Suppressor macrophage treated with lipopolysaccharide for 1 hour (primary cell): ENCODE measurements at places on chromosomes 2 and 18.

DNA sequence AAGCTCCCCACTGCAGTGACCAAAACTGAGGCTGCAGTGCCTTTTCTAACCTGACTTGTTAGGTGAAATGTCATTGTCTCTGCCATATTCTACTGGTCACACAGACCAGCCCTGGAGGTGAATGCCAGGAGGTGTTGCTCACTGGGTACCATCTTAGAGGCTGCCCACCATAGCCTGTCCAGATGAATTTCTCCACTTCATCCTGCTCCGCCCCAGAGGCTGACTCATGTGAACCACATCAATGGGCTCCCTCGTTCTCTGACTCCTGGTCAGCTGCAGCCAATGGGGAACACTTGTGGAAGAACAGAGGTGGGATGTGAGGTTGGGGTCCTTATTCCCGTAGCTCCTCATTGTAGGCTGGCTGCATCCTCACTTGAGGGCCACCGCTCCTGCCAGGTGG is 3.4 kb upstream of the NARS1 start:
- no peak for DNase-seq

DNA sequence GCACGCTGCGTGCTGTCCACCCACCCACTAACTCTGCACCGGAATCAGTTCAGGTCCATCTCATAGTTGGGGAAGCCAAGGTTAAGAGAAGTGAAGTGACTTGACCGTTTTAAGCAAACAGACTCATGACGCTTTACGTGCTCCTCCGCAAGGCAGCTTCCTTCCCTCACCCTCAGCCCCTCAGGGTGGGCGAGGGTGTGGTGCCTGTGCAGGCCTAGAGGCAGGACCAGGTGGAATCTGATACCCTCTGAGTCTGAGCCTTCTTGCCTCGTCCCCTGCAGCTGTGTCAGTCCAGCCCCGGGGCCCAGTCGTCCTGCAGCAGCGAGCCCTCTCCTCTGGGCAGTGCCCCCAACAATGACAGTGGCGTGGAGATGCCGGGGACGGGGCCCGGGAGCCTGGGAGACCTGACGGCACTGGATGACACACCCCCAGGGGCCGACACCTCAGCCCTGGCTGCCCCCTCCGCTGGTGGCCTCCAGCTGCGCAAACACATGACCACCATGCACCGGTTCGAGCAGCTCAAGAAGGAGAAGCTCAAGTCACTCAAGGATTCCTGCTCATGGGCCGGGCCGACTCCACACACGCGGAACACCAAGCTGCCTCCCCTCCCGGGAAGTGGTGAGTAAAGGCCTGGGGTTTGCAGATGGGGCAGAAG is 250.5 kb downstream of the GLI2 start:
- no peak for DNase-seq

DNA sequence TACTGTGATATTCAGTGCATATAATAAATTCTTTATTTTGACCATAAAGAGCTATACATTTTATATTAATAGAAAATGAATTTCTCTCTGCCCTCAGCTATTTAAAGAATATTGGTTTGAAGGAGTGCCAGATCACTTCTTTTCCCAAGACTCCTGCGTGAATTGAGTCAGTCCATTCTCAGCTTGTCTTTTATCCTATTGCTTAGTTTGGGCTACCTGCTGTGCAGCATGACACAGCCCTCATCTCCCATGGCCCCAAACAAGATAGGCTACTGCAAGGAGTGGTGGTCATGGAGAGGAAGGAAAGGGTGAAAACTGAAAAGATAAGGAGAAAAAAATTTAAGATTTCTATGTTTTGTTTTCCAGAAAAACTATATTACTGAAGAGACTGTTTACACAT is 10.1 kb upstream of the FBXO11 start:
- no peak for DNase-seq

DNA sequence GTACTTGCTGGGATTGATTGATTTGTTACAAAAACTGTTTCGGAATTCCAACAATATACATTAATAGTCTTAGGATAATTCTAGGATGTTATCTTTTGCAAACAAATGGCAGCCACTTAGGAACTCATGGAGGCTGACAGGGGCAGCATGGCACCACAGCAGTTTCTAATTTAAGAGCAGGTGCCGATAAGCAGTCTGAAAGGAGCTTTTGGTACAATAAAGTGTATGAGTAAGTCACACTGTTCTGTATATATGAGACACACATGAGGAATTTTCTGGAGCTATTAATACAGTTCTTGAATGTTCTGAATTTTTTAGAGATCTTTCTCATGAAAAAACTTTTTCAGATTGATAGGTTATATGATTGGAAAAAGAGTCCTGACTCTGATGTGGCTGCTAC is 52.2 kb downstream of the EIF5B start:
- DNase-seq: no peak

GRCh38 chr18:79566771-79567431 is 112.7 kb upstream of the CTDP1 start:
- no peak for DNase-seq

DNA sequence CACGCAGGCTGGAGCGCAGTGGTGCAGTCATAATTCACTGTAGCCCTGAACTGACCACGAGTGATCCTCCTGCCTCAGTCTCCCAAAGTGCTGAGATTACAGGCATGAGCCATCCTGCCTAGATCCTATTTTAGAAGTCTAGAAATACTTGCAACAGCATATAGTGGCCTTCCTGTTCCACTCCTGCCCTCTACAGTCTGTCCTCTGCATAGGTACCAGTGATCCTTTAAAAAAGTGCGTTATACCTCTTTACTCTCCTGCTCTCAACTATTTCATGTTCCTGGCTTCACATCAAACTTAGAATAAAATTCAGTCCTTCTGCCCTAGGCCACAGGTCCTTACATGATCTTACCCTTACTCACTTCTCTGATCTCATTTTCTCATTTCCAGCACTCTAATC is 6.0 kb downstream of the COMMD1 start:
- DNase-seq: no peak

GRCh38 chr2:204004912-204005311 is 68.3 kb downstream of the ICOS start:
- DNase-seq: no peak

GRCh38 chr2:63853527-63854310 is 12.0 kb downstream of the UGP2 start:
- peak; percentile 61 for DNase-seq

- no peak for DNase-seq
These were observed 27.7 kb upstream of the ATRAID start for GRCh38 chr2:27184115-27184514.

DNA sequence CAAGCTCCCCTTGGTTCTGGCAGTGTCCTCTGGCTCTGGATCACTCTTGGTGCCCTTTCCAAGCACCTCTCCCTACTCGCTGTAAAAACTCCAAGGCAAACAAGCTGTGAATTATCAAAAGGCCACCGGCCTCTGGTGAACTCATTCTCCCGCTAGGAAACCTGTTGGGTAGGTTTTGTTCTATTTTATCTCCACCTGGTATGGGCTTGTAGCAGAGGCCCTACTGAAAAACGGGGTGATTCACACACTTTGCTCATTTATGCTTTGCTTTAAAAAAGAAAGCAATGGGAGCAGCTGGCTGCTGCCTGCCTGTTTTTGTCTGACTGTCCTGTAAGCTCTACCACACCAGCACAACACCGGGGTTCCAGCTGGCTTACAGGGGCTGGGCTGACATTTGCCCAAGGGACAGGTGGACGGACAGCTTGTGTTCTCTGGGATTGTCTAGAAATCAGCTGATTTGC is 56.8 kb downstream of the SH3BP4 start:
- DNase-seq: no peak

GRCh38 chr2:3094318-3094717 is 283.3 kb downstream of the EIPR1 start:
- DNase-seq: no peak

DNA sequence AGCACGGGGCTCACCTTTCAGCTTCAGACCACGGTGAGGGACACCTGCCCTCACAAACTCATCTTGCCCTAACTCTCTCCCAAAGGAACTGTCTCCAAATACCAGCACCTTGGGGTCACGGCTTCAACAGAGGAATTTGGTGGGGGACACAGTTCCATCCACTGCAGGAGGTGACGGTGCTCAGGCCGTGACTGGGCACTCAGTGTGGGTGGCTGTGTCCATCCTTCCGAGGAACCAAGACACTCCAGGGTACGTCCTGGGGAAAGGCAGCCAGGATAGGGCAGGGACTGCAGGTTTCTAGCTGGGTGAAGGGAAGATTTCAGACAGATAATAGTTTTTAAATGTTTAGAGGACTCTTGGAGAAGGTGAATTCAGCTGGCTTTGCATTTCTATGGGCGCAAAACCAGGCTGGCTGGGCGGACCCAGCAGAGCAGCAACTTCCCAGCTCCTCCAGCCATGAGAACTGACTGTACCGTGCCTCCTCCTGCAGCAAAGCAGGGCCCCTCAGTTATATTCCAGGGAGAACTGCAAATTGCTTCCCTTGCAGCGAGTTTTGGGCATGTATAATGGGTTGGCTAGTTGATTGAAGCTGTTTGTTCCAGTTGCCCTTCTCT is 23.9 kb upstream of the ALLC start:
- no peak for DNase-seq

- no peak for DNase-seq
These were observed 109.0 kb upstream of the ALK start for GRCh38 chr2:30030361-30030760.

GRCh38 chr2:62443886-62444285 is 62.1 kb downstream of the TMEM17 start:
- no peak for DNase-seq

GRCh38 chr2:44347526-44347925 is 13.8 kb downstream of the PREPL start:
- no peak for DNase-seq

GRCh38 chr2:162768656-162769055 is 69.9 kb downstream of the KCNH7 start:
- DNase-seq: no peak

DNA sequence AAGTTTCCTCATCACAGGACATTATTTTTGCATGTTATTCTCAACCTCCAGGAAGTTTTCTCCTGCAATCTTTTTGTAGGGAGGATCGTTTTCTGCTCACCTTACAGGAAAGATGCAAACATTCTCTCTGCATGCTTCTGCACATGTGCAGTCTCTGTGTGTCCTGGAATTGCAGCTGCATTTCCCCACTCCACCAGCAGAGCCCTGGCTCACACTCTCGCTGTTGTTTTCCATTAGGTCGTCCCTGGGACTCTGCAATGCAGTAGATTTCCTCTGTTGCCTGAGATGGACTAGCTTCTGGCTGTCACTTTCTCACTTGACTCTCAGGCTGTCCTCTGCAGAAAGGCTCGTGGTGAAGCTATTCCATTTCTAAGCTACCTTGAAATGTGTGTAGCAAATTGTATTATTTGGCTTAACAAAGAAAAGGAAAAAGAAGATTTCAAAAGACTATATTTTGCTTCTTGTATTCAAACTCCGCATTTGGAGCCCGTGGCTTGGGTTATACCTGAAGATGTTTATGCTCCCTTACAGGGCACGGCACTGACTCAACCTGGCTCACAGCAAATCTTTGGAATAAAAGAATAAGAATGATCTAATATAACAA is 346.7 kb downstream of the RAD51AP2 start:
- peak; percentile 30 for DNase-seq

DNA sequence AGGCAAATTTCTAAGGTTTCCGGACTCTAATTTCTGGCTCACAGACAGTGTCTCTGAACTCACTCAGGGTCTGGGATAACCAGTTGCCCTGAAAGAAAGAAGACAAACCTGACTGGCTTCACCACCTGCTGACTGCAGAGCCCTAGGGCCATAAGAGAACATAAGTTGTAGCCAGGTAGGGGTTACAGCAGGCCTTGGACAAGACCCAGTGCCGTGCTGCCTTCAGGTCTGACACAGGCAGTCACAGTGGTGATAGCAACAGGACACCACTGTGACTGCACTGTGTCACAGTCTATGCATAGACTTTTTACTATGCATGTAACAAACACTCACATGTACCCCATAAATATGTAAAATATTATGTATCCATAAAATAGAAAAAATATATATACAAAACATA is 508.5 kb downstream of the PID1 start:
- DNase-seq: no peak

DNA sequence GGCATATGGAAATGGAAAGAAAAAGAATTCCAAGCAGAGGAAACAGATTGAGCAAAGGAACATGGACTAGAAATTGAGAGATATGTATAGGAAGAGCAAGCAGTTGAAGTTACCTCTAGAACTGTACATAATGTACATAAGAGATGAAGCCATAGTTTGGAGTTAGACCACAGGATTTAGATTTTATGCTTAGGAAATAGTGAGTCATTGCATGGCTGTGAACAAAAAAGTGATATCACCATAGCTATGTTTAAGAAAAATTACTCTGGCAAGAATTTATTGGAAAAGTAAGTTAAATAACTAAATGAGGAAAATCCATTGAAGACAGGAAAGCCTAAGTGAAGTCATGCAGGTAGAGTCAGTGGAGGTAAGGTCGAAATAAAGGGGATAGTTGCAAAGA is 99.4 kb upstream of the GALNT5 start:
- DNase-seq: no peak

GRCh38 chr18:5817816-5818215 is 77.5 kb downstream of the TMEM200C start:
- DNase-seq: peak; percentile 76

- peak; percentile 77 for DNase-seq
These were observed 46.3 kb upstream of the SLC39A10 start for GRCh38 chr2:195610717-195611116.

DNA sequence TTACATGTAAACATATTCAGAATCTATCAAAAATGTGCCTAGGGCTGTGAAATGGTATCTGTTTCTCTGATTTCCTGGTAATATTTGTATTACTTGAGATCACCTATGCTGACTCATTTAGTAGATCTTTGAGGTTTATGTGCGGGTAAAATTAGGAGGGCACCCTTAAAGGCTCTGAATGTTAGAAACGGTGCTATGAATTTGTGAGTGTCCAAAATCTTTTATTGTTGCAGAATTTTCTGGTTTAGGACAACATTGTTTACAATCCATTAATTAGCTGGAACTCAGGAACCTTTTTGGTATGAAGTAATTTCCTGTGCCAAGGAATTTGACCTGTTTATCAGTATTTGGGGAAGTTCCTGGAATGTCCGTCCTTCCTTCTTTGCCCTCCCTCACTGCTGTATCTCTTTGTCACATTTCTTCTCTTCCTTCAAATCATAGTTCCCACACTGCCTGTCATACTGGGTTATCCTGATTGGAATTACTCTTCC is 130.5 kb downstream of the TANC1 start:
- DNase-seq: no peak
